ENCODE measurements at places on chromosomes 4 and X. TPM values are rescaled to one million over a fixed set of nuclear protein-coding genes. Genes with fewer than 3 reads are reported as not detected.

PDZD4 gene
- 11.7 TPM for polyA plus RNA-seq

RGN gene
- 40.1 TPM for polyA plus RNA-seq

CRLF2 gene
- polyA plus RNA-seq: not detected

ZNF518B gene
- 28.4 TPM for polyA plus RNA-seq

GLOD5 gene
- 1.2 TPM for polyA plus RNA-seq

F9 gene
- not detected for polyA plus RNA-seq

SLC16A2 gene
- polyA plus RNA-seq: 24.1 TPM

ACE2 gene
- polyA plus RNA-seq: 58.0 TPM

TLR3 gene
- polyA plus RNA-seq: 8.3 TPM

FAM200B gene
- 61.6 TPM for polyA plus RNA-seq

TCEAL6 gene
- 0.37 TPM for polyA plus RNA-seq

FAM149A gene
- 47.7 TPM for polyA plus RNA-seq

IL1RAPL1 gene
- 2.3 TPM for polyA plus RNA-seq

SH3BP2 gene
- polyA plus RNA-seq: 46.1 TPM

XAGE2 gene
- polyA plus RNA-seq: not detected

MAGED2 gene
- polyA plus RNA-seq: 719 TPM

GBA3 gene
- 15.6 TPM for polyA plus RNA-seq

TMEM271 gene
- 0.09 TPM for polyA plus RNA-seq

MTMR8 gene
- polyA plus RNA-seq: 2.8 TPM

IL21 gene
- not detected for polyA plus RNA-seq

MAGEA2B gene
- polyA plus RNA-seq: not detected

GJB1 gene
- 58.9 TPM for polyA plus RNA-seq

USP27X gene
- 11.0 TPM for polyA plus RNA-seq

HEPH gene
- polyA plus RNA-seq: 45.9 TPM

PAK3 gene
- 6.1 TPM for polyA plus RNA-seq

FUNDC2 gene
- polyA plus RNA-seq: 100 TPM

IL2 gene
- polyA plus RNA-seq: not detected

CCDC149 gene
- polyA plus RNA-seq: 16.4 TPM

NHSL2 gene
- polyA plus RNA-seq: 9.5 TPM

SLITRK4 gene
- 14.8 TPM for polyA plus RNA-seq

DCAF12L1 gene
- 7.4 TPM for polyA plus RNA-seq

ATOH1 gene
- not detected for polyA plus RNA-seq

KCNE5 gene
- polyA plus RNA-seq: 2.6 TPM

F8A2 gene
- polyA plus RNA-seq: not detected

MAGEE2 gene
- 0.92 TPM for polyA plus RNA-seq

RAB39B gene
- polyA plus RNA-seq: 2.8 TPM

SLC7A11 gene
- 1.8 TPM for polyA plus RNA-seq

SCRG1 gene
- 0.39 TPM for polyA plus RNA-seq

ATRX gene
- 72.8 TPM for polyA plus RNA-seq

CFP gene
- 3.2 TPM for polyA plus RNA-seq

PRRG3 gene
- 6.8 TPM for polyA plus RNA-seq

SOX3 gene
- polyA plus RNA-seq: 0.06 TPM

KLHL13 gene
- polyA plus RNA-seq: 73.1 TPM

SPANXN4 gene
- polyA plus RNA-seq: not detected

FGF5 gene
- polyA plus RNA-seq: 0.09 TPM

ASB11 gene
- polyA plus RNA-seq: not detected

C4orf36 gene
- 2.8 TPM for polyA plus RNA-seq
